T-helper 2 cell treated with Interferon-gamma antibody and Interleukin-4, amounts not matched to agents 5 μg/mL and 100 μg/mL, for 36 hours (primary cell): ENCODE measurements at places on chromosomes 1 and 21.

GRCh38 chr1:66779475-66780078 lies 21.5 kb downstream of the INSL5 start:
- DNase-seq, result no peak

DNA sequence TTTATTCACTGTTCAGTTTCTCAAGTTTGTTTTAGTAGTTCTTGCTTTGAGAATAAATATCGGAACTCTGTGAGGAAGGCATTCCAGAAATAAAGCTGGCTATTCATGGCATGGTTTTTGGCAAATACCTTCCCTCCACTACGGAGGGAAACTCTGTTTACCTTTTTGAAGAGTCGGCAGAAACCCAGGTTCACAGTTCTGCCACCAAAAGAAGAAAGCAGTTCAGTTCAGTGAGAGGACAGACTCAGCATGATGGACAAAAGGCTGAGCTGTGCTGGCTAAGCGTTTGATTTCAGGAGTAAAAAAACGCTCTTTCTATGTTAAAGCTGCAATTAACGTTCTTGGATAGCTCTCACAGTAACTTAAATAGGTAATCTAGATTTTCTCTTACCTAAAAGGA lies 42.4 kb downstream of the CNN3 start:
- DNase-seq, result no peak

DNA sequence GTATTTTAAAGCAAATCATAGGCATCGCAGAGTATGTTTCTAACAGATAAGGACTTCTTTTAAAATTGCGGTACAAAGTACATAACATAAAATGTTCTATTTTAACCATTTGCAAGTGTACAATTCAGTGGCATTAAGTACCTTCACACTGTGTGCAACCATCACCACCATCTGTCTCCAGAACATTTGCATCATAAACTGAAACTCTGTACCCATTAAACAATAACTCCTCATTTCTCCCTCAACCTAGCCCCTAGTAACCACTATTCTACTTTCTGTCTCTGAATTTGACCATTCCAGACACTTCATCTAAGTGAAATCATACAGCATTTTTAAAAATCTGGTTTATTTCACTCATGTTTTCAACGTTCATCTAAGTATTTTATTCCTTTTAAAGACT lies 16.6 kb upstream of the ATF3 start:
- no peak for DNase-seq

- DNase-seq, result no peak
These were observed 10.4 kb downstream of the SSU72 start for GRCh38 chr1:1564268-1564667.

DNA sequence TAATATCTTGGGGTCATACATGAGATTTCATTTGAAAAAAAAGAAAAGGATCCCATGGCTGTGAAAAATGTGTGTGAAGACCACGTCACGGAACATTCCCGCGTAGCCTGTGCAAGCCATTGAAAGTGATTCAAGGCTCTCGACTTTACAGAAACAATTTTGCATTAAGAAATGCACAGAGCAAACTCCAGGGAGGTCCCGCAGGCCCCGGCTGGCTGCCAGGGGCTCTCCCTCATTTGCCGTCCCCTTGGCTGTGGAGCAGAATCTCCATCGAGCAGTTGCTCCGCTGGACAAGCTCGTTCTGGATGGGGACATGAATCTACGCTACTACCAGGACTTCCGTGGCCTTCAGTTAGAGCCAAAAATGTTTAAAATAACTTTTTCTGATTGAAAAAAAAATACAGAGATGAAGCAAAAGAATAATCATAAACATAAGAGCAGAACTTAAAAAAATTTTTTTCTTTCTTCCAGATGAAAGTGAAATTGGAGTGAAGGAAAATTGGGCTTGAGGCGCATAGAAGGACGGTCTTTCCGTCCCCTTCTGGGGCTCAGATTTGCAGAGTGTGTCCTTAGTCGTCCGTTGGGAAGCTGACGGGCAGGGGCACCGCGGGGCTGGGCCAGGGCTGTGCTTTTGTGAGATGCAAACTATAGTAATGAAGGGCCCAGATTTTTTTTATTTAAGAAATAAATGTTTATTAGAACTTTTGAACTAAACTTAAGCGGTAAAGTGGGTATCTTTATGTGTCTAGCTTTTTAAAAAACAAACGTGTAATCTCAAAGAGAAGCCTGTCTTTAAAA lies 68.1 kb upstream of the ARHGEF16 start:
- no peak for DNase-seq

GRCh38 chr21:44858291-44858690 lies 15.2 kb downstream of the PTTG1IP start:
- DNase-seq, result no peak

DNA sequence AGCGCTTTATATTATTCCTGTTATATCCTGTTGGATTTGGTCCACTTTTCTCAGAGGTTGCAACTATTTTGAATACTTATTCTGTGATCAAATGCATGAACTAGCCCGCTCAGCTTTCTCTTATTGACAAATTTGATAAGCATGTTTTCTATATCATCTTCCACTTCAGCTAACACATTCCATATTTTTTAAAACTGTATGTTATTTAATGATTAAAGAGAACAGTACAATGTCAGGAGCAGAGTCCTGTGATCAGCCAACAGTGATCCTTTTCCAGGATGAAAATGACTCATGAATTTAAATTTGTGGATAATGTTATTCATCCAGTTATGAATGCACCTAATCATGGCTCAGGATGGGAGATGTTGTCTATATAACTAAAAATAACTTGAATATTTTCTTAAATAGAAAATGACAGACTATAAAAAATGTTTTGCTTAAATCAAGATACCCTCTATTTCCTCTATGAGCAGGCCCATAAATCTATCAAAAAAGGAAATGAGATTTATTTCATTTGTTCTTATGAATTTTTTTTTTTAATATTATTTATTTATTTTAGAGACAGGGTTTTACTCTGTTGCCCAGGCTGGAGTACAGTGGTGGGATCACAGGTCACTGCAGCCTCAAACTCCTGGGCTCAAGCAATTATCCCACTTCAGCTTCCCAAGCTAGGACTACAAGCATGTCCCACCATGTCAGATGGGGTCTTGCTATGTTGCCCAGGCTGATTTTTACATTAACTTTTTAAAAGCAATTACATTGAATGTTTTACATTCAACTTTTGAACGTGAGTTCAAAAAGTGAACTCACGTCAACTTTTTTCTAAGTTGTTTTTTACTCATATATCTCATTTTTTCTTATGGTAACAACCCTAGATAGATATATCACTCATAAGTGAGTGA lies 12.5 kb downstream of the BPNT1 start:
- DNase-seq, result no peak

GRCh38 chr1:200739702-200740570 lies 1.2 kb downstream of the CAMSAP2 start:
- no peak for DNase-seq

- no peak for DNase-seq
These were observed 26.2 kb downstream of the ATP8B2 start for GRCh38 chr1:154351363-154352068.

- no peak for DNase-seq
These were observed 1114.4 kb upstream of the B3GALT2 start for GRCh38 chr1:194300776-194301175.

DNA sequence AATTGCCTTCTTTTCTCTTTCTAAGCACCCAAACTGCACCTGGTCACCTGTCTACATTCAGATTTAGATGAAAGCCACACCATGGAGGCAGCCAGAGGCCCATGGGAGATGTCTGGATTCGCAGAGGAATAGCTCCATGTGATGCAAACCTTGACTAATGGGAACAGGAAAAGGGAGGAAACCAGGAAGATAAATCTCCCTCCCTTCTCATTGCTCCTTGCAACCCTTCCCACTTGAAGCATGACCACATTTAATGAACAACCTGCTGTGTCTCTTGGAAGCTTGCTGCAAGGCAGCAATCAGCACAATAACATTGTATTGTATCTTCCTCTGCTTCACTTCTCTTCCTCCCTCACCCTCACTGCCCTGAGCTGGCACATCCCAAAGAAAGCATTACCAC lies 42.6 kb upstream of the KLF17 start:
- DNase-seq, result no peak

GRCh38 chr1:70992521-70992920 lies 55.1 kb downstream of the PTGER3 start:
- DNase-seq, result no peak
